ENCODE measurements at places on chromosomes 16 and 17.

DNA sequence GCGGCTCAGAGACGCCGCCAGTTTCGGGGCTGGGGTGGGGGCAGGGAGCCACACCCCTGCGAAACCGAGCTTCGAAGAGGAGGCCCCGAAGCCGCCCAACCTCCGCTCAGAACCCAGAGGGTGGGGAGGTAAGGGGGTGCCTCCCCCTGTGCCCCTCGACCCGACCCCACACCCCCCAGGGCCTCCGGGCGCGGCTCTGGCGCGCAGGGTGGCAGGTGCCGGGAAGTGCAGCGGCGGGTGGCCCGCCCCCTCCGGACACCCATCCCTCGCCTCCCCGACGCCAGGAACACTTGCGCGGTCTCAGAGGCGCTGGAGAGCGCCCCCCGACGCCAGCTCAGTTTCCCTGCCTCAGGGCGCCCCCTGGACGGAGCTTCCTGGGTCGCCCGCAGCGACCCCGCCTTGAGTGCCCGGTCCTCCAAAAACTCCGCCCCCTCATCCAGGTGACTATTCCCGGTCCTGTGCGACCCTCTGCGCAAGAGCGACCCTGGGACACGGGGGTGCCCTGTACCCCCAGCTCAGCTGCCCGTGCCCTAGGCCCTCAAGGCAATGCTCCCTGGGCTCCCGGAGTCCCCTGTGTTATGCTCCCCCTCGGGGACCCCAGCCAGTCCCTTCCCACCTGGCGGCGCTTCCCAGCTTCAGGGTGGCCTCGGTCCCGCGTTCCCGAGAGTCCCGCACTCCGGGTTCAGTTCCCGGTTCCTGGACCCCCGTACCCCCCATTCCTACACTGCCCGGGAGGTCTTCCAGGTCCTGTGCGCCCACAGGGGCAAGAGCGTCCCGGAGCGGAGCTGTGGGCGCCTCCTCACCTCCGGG is 562 bp downstream of the PPL start:
- DNase-seq, result no peak
- no peaks in the 10 kb centered on the region for H3K27me3 ChIP-seq
- H3K27ac ChIP-seq, result no peak overlapping the region
- no peaks in the 10 kb centered on the region for H3K4me1 ChIP-seq
- no peak overlapping the region for H3K4me3 ChIP-seq

DNA sequence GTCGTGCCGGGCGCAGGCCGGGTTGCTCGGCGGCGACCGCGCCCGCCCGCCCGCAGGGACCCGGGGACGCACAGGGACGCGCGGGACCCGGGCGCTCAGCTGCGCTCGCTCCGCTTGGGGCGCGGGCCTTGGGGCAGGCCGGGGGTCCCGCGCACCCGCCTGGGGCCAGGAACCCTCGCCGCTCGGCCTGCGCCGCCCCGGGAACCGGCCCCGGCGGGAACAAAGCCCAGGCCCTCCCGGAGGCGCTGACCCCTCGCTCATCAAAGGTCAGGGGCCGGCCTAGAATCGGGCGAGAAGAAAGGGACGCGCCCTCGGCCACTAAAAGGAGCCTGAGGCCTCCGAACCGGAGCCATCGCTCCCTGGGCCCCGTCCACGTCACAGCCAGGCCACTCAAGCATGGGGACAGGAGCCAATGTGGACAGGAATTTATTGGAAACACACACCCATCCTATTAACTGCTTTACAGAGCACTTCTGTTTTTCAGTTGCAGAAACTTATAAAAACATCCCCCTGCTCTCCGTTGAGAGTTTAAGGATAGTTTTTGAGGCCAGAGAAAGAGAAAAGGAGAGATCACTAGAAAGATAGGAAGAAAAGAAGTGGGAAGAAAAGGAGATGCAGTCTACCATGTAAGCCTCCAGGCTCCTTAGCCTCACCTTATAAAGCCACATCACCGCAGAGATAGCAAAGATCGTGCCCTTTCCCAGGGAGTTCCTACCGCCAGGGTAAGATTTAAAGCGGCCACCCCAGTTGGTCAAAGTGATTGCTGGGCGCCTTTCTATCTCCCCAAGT is 558 bp upstream of the ZFHX3 start:
- H3K4me3 ChIP-seq, result no peak overlapping the region
- no peaks in the 10 kb centered on the region for H3K4me1 ChIP-seq
- no peak overlapping the region for H3K27ac ChIP-seq
- H3K36me3 ChIP-seq, result no peaks in the 10 kb centered on the region
- H3K27me3 ChIP-seq, result no peaks in the 10 kb centered on the region

GRCh38 chr17:58183514-58183913 is 9.0 kb upstream of the EPX start:
- no peak overlapping the region for H3K4me3 ChIP-seq
- H3K4me1 ChIP-seq, result no peaks in the 10 kb centered on the region
- H3K36me3 ChIP-seq, result no peaks in the 10 kb centered on the region
- no peak for DNase-seq
- no peak overlapping the region for H3K27ac ChIP-seq
- no peaks in the 10 kb centered on the region for H3K27me3 ChIP-seq

DNA sequence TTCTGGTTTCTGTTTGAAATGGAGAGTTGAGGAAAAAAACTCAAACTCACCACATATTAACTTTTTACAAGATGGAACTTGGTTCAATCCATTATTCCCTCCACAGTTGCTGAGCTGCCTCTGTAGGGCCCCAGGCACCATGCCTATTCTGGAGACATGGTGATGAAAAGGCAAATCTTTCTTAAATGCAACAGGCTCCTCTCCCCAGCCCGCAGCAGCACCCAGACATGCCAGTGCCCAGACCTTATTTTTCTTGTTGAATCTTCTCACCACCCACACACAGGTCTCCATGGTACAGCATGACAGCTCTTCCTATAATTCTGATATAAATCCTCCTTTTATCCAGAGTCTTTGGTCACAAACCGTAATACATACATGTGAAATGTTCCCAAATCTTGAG is 7.6 kb downstream of the CYTH1 start:
- no peaks in the 10 kb centered on the region for H3K36me3 ChIP-seq
- H3K4me3 ChIP-seq, result peak overlapping the region; percentile 61
- peak overlapping the region; percentile 57 for H3K27ac ChIP-seq
- DNase-seq, result no peak
- H3K4me1 ChIP-seq, result peaks cover 84% of the 10 kb centered on the region
- H3K27me3 ChIP-seq, result no peaks in the 10 kb centered on the region

- H3K4me3 ChIP-seq, result no peak overlapping the region
- H3K27me3 ChIP-seq, result no peaks in the 10 kb centered on the region
- H3K4me1 ChIP-seq, result no peaks in the 10 kb centered on the region
- DNase-seq, result no peak
- no peaks in the 10 kb centered on the region for H3K36me3 ChIP-seq
Observed at GRCh38 chr17:57636985-57637665, 108.0 kb downstream of the CCDC182 start.

- no peak overlapping the region for H3K27ac ChIP-seq
- peaks cover 6% of the 10 kb centered on the region for H3K4me1 ChIP-seq
- DNase-seq, result no peak
- H3K27me3 ChIP-seq, result no peaks in the 10 kb centered on the region
Observed at GRCh38 chr17:79922116-79922601, 82.9 kb upstream of the CBX4 start.

- DNase-seq, result no peak
- H3K36me3 ChIP-seq, result no peaks in the 10 kb centered on the region
- peaks cover 8% of the 10 kb centered on the region for H3K4me1 ChIP-seq
- H3K27ac ChIP-seq, result no peak overlapping the region
Observed at GRCh38 chr17:50212121-50212843, 10.9 kb upstream of the COL1A1 start.

DNA sequence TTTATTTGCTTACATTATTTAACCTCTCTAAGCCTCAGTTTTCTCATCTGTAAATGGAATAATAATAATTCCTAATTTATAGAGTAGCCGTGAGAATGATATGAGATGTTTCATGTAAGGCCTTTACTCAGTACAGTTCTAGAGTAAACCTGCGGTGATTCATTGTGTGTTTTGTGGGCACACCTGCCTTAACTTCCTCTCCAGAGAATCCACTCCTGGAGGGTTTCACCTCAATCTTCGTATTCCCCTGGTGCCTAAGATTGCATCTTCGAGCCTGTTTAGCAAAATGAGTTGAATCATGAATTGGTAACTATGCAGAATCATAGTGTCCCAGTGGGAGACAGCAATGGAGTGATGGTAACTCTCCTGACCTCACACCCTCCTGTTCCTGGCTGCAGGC is 52.3 kb downstream of the DNAH2 start:
- no peak overlapping the region for H3K27ac ChIP-seq
- H3K36me3 ChIP-seq, result no peaks in the 10 kb centered on the region
- no peaks in the 10 kb centered on the region for H3K4me1 ChIP-seq

DNA sequence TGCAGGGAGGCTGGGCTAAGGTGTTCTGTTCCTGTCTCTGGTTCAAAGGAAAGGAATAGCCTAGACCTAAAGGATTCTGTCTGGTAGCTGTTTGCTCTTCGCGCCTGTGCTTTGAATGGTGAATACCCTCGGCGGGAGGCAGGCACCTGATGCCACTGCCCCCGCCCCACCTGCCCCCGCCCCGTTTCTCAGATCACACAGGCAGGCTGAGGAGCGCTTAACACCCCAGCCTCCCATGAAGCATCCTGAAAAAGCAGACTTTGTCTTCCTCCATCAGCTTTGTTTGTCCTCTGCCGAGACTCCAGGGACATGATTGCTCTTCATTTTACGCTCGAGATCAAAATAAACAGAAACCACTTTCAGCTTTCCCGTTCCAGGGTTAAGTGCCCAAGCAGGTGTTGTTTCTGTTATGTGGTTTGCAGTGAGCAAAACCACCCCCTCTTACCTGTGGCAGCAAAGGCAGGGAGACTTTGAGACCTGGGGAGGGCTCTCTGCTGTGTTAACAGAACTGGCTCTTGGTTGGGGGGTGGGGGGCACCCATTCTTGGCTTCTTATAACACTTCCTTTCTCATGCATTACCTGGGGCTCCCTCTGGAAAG is 452.1 kb downstream of the WWOX start:
- H3K36me3 ChIP-seq, result no peaks in the 10 kb centered on the region
- no peaks in the 10 kb centered on the region for H3K4me1 ChIP-seq
- DNase-seq, result no peak
- no peaks in the 10 kb centered on the region for H3K27me3 ChIP-seq

DNA sequence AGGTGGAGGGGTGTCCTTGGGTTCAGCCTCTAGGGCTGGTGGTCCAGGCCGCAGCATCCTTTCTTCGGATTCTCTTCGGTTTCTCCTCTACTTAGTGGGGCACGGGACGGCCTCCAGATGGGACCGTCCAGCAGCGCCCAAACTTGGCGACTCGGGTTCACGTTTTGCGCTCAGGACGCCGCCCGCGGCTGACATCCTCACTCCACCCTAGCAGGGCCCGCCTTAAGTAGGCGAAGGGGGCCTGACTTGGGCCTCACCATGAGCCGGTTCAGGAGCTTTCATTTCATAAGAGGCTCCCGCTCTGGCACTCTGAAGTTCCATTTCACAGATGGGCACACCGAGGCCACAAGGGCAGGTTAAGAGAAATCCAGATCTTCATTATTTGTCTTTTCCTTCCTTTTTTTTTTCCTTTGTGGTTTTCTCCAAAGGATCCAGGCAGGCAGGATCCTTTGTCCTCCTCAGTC is 141.2 kb downstream of the SEC14L1 start:
- peaks cover 14% of the 10 kb centered on the region for H3K4me1 ChIP-seq
- no peak overlapping the region for H3K4me3 ChIP-seq
